GM23248 (cell line): ENCODE measurements at places on chromosomes 3 and 15.

- H3K4me1 ChIP-seq, result peaks cover 11% of the 10 kb centered on the region; the same call in 1 of the 2 replicates
- DNase-seq, result peak; percentile 12
- no peak overlapping the region for H3K4me3 ChIP-seq
Observed at GRCh38 chr3:13081603-13082360, 8.6 kb upstream of the IQSEC1 start.

GRCh38 chr3:12730506-12731242, 28.4 kb downstream of the TMEM40 start:
- DNase-seq, result peak; percentile 58
- H3K4me1 ChIP-seq, result no peaks in the 10 kb centered on the region
- no peaks in the 10 kb centered on the region for H3K27me3 ChIP-seq
- no peak overlapping the region for H3K27ac ChIP-seq
- no peaks in the 10 kb centered on the region for H3K36me3 ChIP-seq

GRCh38 chr3:1717524-1717923, 381.1 kb upstream of the CNTN4 start:
- H3K4me3 ChIP-seq, result no peak overlapping the region
- no peak for DNase-seq
- no peaks in the 10 kb centered on the region for H3K36me3 ChIP-seq
- no peak overlapping the region for H3K27ac ChIP-seq
- H3K4me1 ChIP-seq, result no peaks in the 10 kb centered on the region

GRCh38 chr3:160040181-160040580, 51.5 kb downstream of the IL12A start:
- H3K36me3 ChIP-seq, result no peaks in the 10 kb centered on the region
- DNase-seq, result no peak
- H3K27me3 ChIP-seq, result peaks cover 28% of the 10 kb centered on the region
- no peaks in the 10 kb centered on the region for H3K4me1 ChIP-seq
- H3K27ac ChIP-seq, result no peak overlapping the region

- H3K4me3 ChIP-seq, result peak overlapping the region; percentile 78
- no peaks in the 10 kb centered on the region for H3K36me3 ChIP-seq
- no peak for DNase-seq
- no peaks in the 10 kb centered on the region for H3K4me1 ChIP-seq
- H3K27me3 ChIP-seq, result no peaks in the 10 kb centered on the region
- H3K27ac ChIP-seq, result no peak overlapping the region
Observed at GRCh38 chr15:82709081-82709420, 624 bp downstream of the AP3B2 start.

GRCh38 chr3:37014620-37015019, 21.3 kb downstream of the MLH1 start:
- H3K4me1 ChIP-seq, result no peaks in the 10 kb centered on the region
- H3K27me3 ChIP-seq, result no peaks in the 10 kb centered on the region
- no peak overlapping the region for H3K4me3 ChIP-seq

DNA sequence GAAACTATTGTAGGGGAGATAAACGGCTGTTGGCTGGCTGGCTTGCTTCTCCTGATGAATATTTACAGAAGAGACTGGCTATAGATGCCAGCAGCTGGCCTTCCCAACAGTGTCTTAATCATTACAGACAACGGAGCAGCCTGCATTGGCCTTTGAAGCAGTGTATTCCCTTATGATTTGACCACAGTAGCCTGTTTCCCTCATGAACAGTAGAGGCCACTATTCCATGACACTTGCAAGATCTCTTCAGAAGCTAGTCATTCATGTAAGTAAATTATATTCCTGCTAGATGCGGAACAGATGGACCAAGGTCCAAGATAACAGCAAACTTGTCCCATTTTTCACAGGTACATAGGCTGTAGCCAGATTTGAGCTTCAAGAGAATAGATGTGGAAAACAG, 47.3 kb downstream of the TMCO5A start:
- no peaks in the 10 kb centered on the region for H3K27me3 ChIP-seq
- H3K4me1 ChIP-seq, result no peaks in the 10 kb centered on the region
- no peak overlapping the region for H3K27ac ChIP-seq

DNA sequence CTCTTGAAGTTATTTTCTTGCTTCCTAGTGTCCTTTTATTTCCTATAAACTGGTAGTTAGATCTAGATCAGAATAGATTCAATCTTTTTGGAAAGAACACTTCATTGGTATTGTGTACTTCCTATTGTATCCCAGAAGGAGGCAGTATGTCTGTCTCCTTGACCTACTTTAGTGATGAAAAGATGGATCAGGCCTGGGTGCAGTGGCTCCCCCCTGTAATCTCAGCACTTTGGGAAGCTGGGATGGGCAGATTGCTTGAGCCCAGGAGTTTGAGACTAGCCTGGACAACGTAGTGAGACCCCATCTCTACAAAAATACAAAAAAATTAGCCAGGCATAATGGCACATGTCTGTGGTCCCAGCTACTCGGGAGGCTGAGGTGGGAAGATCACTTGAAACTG, 12.0 kb downstream of the BSN start:
- no peaks in the 10 kb centered on the region for H3K36me3 ChIP-seq
- H3K27ac ChIP-seq, result no peak overlapping the region
- no peaks in the 10 kb centered on the region for H3K4me1 ChIP-seq
- peaks cover 19% of the 10 kb centered on the region for H3K27me3 ChIP-seq

DNA sequence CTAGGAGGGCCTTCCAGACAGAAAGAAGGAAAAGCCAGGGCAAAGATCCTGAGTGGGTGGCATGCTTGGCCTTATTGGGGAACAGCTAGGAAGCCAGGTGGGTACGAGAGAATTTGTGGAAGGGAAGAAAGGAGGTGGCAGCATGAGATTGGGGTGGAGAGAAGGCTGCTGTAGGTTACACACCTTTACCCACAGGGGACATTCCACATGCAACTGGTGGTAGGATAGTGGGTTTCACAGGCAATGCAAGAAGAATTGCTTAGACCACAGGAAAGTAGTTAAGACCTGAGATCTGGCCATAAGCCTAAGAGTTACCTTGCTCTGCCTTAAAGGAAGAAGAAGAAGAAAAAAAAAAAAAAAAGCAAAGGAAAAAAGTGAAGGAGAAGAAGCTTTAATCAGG, 19.8 kb downstream of the ANP32A start:
- no peak overlapping the region for H3K27ac ChIP-seq
- H3K4me3 ChIP-seq, result no peak overlapping the region
- H3K4me1 ChIP-seq, result no peaks in the 10 kb centered on the region

- H3K4me1 ChIP-seq, result peaks cover 27% of the 10 kb centered on the region
- no peak overlapping the region for H3K27ac ChIP-seq
- H3K36me3 ChIP-seq, result no peaks in the 10 kb centered on the region
- H3K4me3 ChIP-seq, result no peak overlapping the region
- no peak for DNase-seq
Observed at GRCh38 chr3:159823780-159824179, 164.9 kb upstream of the IL12A start.

DNA sequence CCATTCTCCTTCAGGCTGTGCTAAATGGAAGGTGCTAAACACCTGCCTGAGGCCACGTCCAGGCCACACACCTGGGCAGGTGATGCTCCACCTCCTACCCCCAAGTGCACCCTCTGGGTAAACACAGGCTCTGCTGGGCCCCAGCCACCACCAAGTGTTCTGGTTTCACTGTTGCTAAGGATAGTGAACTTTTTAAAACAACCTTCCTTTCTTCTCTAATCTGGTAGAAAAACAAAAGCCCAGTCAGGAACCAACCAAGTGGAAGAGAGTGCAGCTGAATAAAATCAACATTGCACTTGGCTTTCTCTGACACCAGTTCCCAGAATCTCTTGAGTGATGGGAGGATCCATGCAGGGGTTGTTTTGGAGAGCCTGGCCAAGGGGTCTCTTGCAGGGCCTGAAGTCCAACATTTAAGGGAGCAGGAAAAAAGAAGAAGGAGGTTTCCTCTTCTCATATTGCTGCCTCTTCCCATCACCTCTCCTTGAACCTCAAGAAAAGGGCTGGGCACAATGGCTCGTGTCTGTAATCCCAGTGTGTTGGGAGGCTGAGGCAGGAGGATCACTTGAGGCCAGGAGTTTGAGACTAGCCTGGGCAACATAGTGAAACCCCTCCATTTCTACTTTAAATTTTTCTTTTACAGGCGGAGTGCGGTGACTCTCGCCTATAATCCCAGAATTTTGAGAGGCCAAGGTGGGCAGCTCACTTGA, 26.2 kb upstream of the ATP13A3 start:
- no peak for DNase-seq
- no peaks in the 10 kb centered on the region for H3K36me3 ChIP-seq
- no peak overlapping the region for H3K27ac ChIP-seq
- no peaks in the 10 kb centered on the region for H3K4me1 ChIP-seq

GRCh38 chr3:128273109-128273840, 120.0 kb downstream of the EEFSEC start:
- H3K36me3 ChIP-seq, result no peaks in the 10 kb centered on the region
- DNase-seq, result no peak
- no peak overlapping the region for H3K27ac ChIP-seq
- no peaks in the 10 kb centered on the region for H3K27me3 ChIP-seq
- peaks cover 8% of the 10 kb centered on the region for H3K4me1 ChIP-seq

DNA sequence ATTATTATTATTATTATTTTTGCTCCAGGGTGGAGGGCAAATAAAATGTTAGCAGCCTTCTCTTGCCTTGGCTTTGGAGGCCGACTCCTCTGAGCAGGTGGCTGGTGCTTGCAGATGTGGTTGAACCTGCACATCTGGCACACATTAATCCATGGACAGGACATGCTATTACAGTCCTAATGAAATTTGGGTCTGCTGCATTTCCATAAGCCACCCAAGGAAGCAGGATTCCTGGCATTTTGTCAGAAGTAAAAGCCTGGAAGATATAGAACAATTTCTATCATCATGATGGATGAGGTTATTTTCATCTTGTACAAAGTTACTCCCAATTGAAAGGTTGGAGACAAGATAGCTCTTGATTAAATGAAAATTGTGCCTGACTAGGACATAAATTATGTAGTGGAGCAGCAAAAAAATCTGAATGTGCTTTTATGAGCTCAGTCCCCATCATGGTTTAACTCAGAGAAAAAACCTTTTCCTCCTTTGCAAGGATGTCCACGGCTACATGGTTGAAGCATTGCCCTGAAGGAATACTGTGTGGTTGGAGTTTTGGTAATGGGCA, 130.9 kb upstream of the RGMA start:
- H3K4me3 ChIP-seq, result no peak overlapping the region
- no peak for DNase-seq
- H3K36me3 ChIP-seq, result no peaks in the 10 kb centered on the region
- no peaks in the 10 kb centered on the region for H3K27me3 ChIP-seq
- H3K27ac ChIP-seq, result no peak overlapping the region

- peaks cover 18% of the 10 kb centered on the region for H3K27me3 ChIP-seq
- H3K4me3 ChIP-seq, result no peak overlapping the region
- no peak overlapping the region for H3K27ac ChIP-seq
- 0 out of 2 replicates have a peak, but pooled peaks cover 8% of the 10 kb centered on the region for H3K4me1 ChIP-seq
Observed at GRCh38 chr15:82314769-82315518, 34.3 kb downstream of the GOLGA6L10 start.

GRCh38 chr3:127264794-127265514, 22.9 kb downstream of the PRR20G start:
- H3K27ac ChIP-seq, result no peak overlapping the region
- no peaks in the 10 kb centered on the region for H3K4me1 ChIP-seq
- H3K36me3 ChIP-seq, result no peaks in the 10 kb centered on the region
- no peak for DNase-seq
- peaks cover 24% of the 10 kb centered on the region for H3K27me3 ChIP-seq
- no peak overlapping the region for H3K4me3 ChIP-seq

- H3K36me3 ChIP-seq, result no peaks in the 10 kb centered on the region
- H3K27me3 ChIP-seq, result peaks cover 9% of the 10 kb centered on the region; the same call in 1 of the 2 replicates
- H3K4me1 ChIP-seq, result no peaks in the 10 kb centered on the region
- H3K4me3 ChIP-seq, result no peak overlapping the region
- DNase-seq, result no peak
Observed at GRCh38 chr3:79767194-79767904, 449 bp downstream of the ROBO1 start.

DNA sequence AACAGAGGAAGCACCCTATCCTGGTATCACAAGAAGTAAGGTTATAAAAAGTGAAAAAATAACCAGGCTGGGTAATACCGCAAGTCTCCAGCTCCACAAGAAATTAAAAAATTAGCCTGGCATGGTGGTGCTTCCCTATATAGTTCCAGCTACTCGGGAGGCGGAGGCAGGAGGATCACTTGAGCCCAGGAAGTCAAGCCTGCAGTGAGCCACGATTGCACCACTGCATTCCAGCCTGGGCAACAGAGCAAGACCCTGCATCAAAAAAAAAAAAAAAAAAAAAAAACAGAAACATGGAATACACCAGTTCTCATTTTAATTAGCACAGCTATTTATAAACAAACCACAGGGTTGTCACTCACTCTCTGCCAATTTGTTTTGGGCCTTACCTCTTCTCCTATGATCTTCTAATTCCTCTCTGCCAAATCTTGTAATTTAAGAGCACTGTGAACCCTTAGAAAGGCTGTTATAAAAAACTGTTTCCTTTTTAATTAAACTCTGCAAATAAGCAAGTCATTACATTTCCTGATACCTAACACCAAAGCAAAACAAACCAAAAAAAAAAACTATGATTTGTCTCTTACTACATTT, 22.6 kb downstream of the DCUN1D1 start:
- H3K36me3 ChIP-seq, result peaks cover 27% of the 10 kb centered on the region; the same call in 1 of the 2 replicates
- no peak overlapping the region for H3K4me3 ChIP-seq
- H3K27ac ChIP-seq, result no peak overlapping the region
- H3K27me3 ChIP-seq, result no peaks in the 10 kb centered on the region
- peaks cover 5% of the 10 kb centered on the region; the same call in 1 of the 2 replicates for H3K4me1 ChIP-seq
- no peak for DNase-seq

DNA sequence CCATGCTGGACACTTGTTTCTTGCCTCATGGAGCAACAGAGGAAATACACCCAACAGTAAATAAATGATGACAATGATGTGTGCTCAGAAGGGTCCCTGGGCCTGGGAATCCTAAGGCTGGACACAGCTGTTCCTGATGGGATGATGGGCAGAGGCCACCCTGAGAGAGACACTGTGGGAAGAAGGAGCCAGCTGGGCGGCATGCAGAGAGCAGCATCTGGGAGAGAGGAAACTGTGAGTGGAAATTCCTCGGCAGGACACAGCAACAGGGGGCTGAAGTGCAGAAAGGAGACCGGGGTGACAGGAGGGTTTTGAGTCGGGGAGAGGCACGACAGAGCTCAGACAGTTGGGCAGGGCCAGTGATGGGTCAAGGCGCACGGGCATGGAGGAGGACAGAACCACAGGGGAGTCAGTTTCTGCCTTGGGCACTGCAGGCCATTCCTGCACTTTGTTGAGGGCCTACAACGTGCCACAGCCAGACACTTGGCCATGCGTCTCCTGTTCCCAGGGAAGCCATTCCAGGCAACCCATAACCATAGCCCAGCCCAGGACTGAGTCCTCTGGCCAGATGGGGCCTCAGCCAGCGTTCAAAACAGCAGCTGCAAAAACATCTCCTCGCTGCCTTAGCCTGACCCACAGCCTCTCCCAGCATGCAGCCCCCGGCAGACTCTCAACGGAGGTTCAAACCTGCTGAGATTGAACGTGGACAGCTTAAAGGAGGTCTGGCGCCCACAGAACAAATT, 36.7 kb upstream of the SLC6A1 start:
- H3K27ac ChIP-seq, result no peak overlapping the region
- no peak for DNase-seq
- no peaks in the 10 kb centered on the region for H3K36me3 ChIP-seq
- H3K4me1 ChIP-seq, result no peaks in the 10 kb centered on the region
- H3K4me3 ChIP-seq, result no peak overlapping the region
- H3K27me3 ChIP-seq, result peaks cover 23% of the 10 kb centered on the region

GRCh38 chr15:77867266-77868047, 210.1 kb downstream of the TBC1D2B start:
- DNase-seq, result no peak
- no peaks in the 10 kb centered on the region for H3K4me1 ChIP-seq
- no peaks in the 10 kb centered on the region for H3K36me3 ChIP-seq
- H3K4me3 ChIP-seq, result no peak overlapping the region
- H3K27me3 ChIP-seq, result peaks cover 3% of the 10 kb centered on the region; the same call in 1 of the 2 replicates
